ENCODE measurements at places on chromosomes 13 and 19.

DNA sequence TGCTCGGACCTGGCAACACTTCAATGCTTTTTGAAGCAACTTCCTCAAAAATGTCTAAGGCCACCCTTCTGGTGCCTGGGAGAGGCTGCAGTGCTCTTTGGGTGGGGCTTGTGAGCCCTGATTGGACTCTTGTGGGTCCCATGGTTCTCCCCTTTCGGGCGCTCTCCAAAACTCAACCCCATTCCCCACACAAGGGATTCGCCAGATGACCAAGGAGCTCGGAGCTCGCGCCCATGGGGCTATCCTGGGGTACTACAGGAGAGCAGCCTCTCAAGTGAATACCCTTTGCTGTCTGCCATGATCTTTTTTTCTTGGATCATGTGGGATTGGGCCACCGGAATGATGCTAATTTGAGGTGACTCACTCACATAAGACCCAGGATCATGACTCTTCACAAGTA, 29.7 kb upstream of the KL start:
- no peak for DNase-seq

DNA sequence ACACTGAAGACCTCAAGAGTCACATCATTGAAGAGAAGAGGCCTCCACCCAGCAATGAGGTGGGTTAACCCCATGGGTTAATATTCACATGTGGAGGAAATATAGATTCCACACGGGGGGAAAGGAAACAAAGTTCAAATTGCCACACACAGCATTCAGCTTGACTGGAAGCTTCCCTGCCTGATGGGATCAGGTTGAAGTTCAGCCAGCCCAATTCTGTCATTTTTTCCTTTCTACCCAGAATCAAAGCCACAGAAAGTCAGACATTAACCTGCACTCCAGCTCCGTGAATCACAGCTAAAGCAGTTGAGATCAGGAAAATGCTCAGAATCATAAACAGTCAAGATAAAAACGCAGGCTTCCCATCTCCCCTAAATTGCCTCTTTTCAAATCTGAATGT, 208.7 kb upstream of the OBI1 start:
- DNase-seq, result no peak

DNA sequence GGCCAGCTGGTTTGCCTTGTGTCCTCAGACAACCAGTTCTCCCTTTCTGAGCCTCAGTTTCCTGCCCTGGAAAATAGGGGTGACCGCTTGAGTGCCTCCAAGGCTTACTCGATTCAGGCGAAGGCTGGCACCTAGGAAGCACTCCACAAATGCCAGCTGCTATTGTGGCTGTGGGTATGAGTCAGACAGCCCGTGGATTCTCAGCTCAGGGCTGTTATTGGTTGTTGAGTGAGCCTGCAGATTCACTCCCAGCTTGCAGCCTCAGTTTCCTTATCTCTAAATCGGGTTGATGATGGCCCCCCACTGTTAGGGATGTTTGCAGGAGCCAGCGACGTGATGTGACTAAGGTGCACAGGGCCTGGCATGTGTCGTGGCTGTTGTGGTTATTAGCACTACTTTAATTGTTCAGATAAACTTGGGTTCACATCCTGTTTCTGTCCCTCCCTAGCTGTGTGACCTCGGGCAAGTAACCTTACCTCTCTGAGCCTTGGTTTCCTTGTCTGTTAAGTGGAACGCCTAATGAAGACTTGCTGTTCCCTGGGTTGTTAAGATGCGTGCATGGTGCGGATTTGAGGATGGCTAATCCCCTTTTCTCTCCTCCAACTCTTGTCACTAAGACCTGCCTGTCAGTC, 2.4 kb downstream of the MARK4 start:
- DNase-seq, result peak; percentile 30

DNA sequence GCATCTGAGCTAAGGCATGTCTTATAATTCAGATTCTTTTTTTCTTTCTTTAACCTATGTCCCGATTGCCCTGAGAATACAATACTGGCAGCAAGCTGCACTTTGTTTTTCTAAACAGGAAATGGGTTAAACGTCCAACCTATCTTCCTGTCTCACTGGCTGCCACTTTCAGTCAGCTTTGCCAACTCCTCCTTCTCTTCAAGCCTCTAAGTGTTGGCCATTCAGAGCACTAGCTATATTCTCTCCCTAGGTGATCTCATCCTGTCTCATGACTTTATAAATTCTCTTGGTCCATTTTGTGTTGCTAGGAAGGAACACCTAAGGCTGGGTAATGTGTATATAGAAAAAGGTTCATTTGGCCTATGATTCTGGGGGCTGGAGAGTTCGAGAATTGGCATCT, 109.5 kb upstream of the TSC22D1 start:
- peak; percentile 43 for DNase-seq

DNA sequence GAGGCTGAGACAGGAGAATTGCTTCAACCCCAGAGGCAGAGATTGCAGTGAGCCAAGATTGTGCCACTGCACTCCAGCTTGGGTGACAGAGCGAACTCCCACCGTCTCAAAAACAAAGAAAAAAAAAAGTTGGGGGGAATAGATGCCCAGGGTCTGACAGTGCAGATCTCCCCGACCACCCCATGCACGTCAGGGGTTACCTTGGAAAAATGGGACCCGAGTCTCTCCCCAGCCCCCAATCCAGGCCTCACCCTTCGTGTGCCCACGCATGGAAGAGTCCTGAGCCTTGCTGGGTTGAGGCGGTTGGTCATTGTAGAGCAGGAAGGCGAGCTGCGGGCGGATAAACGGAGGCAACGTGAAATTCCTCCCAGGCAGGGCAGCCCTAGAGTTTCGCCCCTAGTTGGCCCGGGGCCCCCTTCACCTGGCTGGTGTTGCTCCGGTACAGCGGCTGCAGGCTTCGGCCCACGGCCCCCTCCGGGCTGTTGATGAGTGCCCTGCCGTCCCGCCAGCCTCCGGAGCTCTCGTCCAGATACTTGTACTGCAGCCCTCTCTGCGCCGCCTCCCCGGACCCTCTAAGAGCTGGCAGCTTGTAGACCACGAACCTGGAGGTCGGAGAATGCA, 588 bp downstream of the DNASE2 start:
- peak; percentile 21 for DNase-seq

DNA sequence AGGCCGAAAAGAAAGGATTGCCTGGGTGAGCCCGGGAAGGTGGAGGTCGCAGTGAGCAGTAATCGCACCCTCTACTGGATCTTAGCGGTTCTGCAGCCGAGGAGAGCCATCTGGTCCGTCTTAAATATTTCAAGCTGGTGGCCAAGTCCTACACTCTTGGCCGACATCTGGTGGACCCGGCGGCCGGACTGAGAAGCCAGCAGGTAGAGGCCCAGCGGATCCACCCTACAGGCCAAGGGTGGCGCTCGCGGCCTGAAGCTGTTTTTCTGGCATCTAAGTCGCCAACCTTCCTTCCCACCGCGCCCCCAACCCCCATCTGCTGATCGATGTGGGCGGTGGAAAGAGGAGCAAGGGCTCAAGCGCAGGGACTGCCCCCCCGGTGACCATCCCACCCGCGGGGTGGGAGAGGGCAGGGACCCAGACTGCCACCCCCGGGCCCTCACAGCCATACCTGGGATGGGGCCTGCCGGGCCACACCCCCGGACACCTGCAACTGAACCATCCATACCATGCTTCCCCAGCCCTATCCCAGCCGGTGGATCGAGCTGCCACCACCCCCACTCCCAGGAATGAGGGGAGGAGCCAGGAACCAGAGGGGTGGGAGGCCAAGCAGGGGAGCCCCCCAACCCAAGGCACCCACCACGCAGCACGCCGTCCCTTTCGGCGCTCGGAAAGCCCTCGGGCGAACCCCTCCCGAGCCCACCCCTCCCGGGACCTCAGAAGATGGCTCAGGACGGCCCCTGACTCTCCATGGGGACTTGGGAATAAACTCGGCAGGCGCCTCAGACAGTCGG, 46.3 kb upstream of the ZNF730 start:
- peak; percentile 36 for DNase-seq

- peak; percentile 41 for DNase-seq
These were observed 54.8 kb downstream of the FRY start for GRCh38 chr13:32086366-32086765.

DNA sequence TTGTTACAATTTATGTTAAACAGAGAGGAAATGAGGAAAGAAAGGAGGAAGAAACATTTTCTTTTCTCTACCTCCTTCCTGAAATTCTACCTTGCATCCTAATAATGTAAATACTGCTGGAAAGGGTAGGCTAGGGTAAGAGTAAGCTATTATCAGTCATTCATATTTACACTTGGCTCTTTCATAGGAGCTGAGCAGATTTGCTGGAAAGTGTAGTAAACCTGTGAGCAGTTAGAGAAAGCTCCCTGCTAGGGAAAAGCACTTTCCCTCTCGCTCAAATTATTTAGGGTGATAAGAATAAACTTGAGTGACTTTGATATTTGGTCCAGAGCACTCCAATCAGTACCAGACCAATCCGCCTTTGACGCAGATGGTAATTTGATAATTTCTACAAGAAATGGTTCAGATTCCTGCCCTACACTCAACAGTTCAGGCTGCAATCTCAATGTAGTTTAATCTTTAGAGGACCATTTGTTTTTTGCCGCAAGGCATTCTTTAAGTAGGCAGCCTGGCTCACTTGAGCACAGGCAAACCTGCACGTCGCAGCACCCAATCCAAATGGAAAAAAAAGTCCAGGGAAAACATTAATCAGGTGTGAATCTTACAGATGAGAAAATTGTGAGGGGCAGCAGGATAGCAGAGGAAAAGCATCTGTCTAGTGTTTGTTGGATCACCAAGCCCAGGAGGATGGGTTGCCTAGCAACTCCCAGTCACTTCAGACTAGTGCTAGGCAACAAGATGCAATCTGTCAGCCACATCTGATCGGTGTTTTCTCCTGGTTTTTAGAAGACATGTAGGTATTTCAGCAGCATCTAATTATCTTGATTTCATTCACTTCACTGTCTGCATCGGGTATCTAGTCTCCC, 68.6 kb upstream of the KL start:
- no peak for DNase-seq

DNA sequence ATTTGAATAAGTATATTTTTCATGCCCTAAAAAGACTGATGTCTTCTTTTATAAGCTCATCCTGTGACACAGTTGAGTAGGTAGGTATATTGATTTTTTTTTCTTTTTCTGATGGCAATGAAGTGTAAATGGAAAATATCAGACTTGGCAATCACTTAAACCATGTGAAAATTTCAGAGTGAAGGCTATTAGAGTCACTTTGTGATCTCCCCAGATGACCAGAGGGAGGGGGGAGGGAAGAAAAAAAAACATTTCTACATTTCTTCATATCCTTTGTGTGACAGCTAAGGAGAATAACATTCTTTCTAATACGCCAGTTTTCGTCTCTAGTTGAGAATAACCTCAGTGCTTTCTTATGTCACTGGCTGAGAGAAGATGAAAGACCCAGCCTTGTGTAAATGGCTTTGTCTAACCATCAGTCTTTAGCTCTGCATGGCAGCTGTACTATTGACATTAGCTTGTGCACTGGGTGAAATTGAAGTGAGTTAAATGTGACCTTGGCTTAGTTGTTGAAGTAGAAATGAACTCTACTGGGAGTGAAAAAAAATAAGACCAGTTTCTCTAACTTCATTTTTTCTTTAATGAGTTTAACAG, 332.1 kb upstream of the DACH1 start:
- DNase-seq, result no peak

DNA sequence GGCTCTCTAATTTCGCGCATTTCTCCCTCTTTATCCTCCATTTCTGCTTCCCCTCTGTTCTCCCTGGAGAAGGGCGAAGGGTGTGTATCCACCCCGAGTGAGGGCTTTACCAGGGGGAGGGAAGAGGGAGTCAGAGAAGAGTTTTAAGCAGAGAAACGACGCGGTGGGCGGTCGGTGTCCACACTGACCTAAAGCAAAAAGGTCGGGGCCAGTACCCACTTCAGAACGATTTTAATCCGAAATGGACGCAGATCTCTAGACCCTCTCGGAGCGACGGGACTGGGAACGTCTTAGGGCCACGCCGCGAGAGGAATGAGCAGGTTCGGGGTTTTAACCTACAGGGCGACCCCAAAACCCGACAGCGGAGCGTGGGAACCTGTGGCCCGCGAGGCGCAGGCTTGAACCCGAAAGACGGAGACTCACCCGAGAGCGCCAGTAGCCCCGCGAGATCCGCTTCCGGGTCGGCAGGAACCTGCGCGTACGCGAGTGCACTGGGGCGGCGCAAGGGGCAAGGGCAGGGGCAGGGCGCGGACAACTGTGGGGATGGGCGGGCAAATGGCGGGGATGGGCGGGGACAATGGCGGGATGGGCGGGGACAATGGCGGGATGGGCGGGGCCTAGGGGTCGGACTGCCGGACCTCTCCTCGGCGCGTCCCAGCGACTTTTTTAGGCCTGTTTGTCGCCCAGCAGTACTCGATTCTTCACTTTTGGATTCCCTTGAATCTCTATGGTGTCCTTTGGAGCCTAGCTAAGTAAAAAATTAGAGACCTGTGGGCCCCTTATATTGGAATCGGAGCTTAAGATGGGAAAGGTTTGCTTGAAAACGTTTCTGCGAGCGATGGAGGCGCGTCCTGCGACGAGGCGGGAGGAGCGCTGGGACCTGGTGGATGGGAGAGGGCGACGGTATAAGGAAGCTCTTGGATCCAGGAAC, at the start of gene ZNF677:
ZNF677 (minus strand) TSS at position 463 of the 931 bp plus-strand sequence. CDS start 3,323 bp downstream, outside the sequence.
- DNase-seq, result peak; percentile 94

DNA sequence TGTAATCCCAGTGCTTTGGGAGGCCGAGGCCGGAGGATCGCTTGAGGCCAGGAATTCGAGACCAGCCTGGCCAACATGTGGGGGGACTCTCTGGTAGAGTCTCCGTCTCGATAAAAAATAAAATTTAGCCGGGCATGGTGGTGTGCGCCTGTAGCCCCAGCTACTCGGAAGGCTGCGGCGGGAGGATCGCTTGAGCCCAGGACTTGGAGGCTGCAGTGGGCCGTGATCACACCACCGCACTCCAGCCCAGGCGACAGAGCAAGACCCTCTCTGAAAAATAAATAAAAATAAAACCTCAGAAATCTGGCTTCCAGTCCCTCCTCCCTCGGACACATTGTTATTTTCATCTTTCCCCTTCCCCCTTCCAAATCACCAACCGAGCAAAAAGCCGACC, 332 bp downstream of the IRGQ start:
- DNase-seq, result no peak

- no peak for DNase-seq
These were observed 9.0 kb downstream of the GCDH start for GRCh38 chr19:12899891-12900518.

DNA sequence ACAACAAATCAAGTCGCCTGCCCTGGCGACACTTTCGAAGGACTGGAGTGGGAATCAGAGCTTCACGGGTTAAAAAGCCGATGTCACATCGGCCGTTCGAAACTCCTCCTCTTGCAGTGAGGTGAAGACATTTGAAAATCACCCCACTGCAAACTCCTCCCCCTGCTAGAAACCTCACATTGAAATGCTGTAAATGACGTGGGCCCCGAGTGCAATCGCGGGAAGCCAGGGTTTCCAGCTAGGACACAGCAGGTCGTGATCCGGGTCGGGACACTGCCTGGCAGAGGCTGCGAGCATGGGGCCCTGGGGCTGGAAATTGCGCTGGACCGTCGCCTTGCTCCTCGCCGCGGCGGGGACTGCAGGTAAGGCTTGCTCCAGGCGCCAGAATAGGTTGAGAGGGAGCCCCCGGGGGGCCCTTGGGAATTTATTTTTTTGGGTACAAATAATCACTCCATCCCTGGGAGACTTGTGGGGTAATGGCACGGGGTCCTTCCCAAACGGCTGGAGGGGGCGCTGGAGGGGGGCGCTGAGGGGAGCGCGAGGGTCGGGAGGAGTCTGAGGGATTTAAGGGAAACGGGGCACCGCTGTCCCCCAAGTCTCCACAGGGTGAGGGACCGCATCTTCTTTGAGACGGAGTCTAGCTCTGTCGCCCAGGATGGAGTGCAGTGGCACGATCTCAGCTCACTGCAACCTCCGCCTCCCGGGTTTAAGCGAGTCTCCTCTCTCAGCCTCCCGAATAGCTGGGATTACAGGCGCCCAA, at the start of gene LDLR:
LDLR (plus strand) TSS at position 210 of the 760 bp plus-strand sequence; CDS start at position 296, 86 bp downstream.
- DNase-seq, result peak; percentile 98

- no peak for DNase-seq
These were observed 525 bp upstream of the COG3 start for GRCh38 chr13:45464141-45464686.

- peak; percentile 7 for DNase-seq
These were observed at the start of gene IGFL2 for GRCh38 chr19:46147791-46148288. Gene IGFL2 (plus strand): TSS chr19:46148238. CDS start chr19:46148279, 41 bp downstream.
